Stimulated activated CD8-positive, alpha-beta memory T cell treated with anti-CD3 and anti-CD28 coated beads, Interleukin-15, amount 100 ng/mL, for 4 hours (primary cell): ENCODE measurements at places on chromosomes 3 and 15.

DNA sequence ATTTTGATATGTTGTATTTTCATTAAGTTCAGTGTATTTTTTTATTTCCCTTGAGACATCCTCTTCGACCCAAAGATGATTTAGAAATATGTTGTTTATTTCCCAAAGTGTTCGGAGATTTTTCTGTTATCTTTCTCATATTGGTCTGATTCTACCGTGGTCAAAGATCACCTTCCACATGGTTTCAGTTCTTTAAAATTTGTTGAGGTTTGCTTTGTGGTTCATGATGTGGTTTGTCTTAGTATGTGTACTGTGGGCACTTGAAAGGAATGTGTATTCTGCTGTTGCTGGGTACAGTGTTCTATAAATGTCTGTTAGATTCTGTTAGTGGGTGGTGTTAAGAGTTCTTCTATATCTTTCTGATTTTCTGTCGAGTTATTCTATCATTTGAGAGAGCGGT lies 103.4 kb upstream of the FHIT start:
- no peak for DNase-seq

DNA sequence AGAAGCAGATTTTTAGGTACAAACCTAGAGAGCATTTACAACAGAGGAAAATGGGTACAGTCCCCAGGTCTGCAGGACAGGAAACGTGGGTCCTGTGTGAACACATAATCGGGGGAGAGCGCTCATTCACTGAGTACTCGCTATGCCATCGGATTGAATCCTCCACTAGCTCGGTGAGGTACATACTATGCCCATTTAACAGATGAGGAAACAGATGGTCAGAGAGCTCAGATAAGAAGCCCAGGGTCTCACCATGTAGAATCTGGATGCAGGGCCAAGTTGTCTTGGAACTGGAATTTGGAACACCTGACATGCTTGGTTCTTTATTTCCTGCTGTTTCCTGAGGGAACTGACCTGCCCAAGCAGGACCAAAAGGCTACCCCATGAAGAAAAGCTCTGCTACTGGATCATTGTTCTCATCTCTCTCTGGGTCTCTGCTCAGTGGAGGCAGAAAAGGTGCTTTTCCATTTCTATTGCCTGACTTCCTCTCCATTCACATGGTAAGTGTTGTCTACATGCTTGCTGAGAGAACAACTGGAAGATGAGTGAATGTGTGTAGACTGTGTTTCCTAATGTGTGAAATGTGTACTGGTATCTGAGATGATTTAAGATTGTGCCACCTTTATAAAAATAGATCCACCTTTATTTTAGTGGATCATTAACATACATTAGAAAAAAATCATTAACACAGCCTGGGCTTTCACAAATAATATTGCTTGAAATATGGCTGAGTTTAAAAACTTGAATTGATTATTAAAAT lies 89.1 kb downstream of the TGFBR2 start:
- DNase-seq: no peak

- DNase-seq: peak; percentile 37
These were observed 117.6 kb upstream of the EIF1B start for GRCh38 chr3:40191850-40192448.

DNA sequence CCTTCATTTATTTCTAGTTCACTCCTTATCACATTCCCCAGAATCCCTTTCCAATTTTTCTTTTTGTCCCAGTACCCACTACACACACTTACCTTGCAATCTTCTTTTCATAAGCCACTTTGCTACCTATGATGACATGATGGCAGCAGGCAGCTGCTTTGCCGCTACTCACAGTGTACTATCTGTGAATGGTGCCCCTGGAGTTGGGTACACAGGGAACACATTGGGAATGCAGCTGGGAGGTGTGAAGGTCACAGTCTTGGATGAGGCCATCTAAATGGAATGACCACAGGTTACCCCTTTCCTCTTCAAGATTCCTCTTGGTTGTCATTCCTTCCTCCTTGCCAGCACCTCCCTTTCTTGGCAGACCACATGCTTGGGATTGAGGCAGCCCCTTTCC lies 20.8 kb upstream of the TNIK start:
- DNase-seq: no peak

- DNase-seq: no peak
These were observed 12.4 kb downstream of the HES1 start for GRCh38 chr3:194148383-194148782.
